ENCODE measurements at places on chromosomes 6 and 20. TPM values are rescaled to one million over a fixed set of nuclear protein-coding genes. Genes with fewer than 3 reads are reported as not detected.
A peak's percentile ranks its signal among the peaks of the same experiment; 100 is the strongest.

- H3K27me3 ChIP-seq = no peaks in the 10 kb centered on the region
- H3K4me3 ChIP-seq = no peak overlapping the region
- H3K27ac ChIP-seq = no peak overlapping the region
- no peaks in the 10 kb centered on the region for H3K4me1 ChIP-seq
Measured at GRCh38 chr6:82030761-82031503, 216.6 kb downstream of the IBTK start.

DNA sequence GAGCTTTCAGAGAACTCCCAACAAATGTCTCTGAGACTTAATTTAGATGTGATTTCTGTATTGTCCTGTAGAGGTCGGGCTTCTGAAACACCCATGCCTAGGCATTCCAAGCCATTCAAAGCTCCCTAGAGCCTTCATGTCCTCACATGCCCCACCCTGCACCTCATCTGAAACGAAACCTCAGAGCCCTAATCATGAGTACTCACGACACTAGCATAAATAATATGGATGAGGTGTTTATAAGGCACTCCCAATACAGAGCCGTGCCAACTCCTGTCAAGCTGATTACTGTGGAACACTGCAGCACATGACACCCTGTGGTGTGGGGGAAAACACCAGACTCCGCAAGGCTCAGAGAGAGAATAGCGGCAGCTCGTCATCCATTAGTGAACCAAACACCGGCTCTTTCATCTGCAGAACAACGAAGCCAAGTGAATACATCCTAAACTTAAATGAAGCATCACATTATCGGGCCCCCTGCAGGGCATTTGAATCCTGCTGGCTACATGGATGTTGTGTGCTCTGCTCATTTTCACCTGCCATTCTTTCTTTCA, 83.8 kb downstream of the FNDC1 start:
- no peak overlapping the region for H3K4me3 ChIP-seq
- H3K36me3 ChIP-seq = no peaks in the 10 kb centered on the region
- no peaks in the 10 kb centered on the region for H3K4me1 ChIP-seq
- no peak overlapping the region for H3K27ac ChIP-seq

NOTCH4 gene
- total RNA-seq = 0.70 TPM

MEP1A gene
- not detected for total RNA-seq

GRCh38 chr20:48092596-48093280, 307.5 kb upstream of the SULF2 start:
- no peak overlapping the region for H3K27ac ChIP-seq
- no peak for DNase-seq
- H3K36me3 ChIP-seq = no peaks in the 10 kb centered on the region
- no peak overlapping the region for H3K4me3 ChIP-seq
- H3K27me3 ChIP-seq = peaks cover 30% of the 10 kb centered on the region

- H3K4me1 ChIP-seq = peaks cover 4% of the 10 kb centered on the region
- no peaks in the 10 kb centered on the region for H3K27me3 ChIP-seq
- DNase-seq = no peak
- H3K27ac ChIP-seq = no peak overlapping the region
Measured at GRCh38 chr20:60297649-60298048, 339.4 kb downstream of the CDH26 start.

DNA sequence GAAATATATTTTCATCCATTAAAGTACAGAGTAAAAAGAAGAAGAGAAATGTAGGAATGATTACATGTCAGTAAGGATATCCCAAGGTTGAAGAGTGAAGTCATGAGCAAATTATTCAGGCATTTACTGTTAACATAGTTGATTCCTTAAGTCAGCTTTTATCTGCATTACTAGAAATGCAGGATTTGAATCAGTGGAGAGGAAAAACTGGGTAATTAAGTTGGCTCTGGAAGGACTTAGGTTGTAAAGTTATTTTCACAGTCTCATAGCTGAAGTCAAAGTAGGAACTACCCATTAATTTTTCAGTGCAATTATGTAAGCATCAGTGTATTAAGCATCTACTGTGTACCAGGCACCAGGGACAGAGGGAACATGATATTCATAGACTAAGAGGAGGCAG, 7.8 kb downstream of the NAA20 start:
- no peaks in the 10 kb centered on the region for H3K36me3 ChIP-seq
- H3K27me3 ChIP-seq = no peaks in the 10 kb centered on the region
- no peak for DNase-seq
- peaks cover 11% of the 10 kb centered on the region for H3K4me1 ChIP-seq
- no peak overlapping the region for H3K4me3 ChIP-seq

HRH3 gene
- not detected for total RNA-seq

TPD52L1 gene
- total RNA-seq = 0.70 TPM

DNA sequence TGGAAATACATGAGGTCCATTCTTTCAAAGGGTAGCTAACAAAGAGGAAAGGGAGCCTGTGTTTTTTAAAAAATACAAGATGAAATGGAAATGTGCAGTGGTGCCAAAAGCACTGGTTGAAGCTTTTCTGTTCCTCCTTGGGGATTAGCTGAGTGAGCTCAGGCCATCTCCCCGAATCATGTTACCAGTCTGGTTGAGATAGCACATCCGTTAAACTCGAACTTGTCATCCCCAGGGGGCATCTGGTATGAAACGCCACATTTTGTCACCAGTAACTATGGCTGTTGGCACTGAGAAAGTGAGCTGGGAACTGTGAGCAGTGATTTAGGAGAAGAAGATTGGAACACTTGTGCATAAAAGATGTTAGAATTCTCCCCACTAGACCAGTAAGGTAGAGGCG, 196.2 kb downstream of the SAMD5 start:
- no peak overlapping the region for H3K27ac ChIP-seq
- H3K36me3 ChIP-seq = no peaks in the 10 kb centered on the region
- no peak for DNase-seq
- H3K4me3 ChIP-seq = no peak overlapping the region

- no peak for DNase-seq
- H3K36me3 ChIP-seq = no peaks in the 10 kb centered on the region
- H3K4me1 ChIP-seq = no peaks in the 10 kb centered on the region
- H3K4me3 ChIP-seq = no peak overlapping the region
- H3K27me3 ChIP-seq = no peaks in the 10 kb centered on the region
Measured at GRCh38 chr6:56550301-56550700, 92.4 kb downstream of the DST start.

GRCh38 chr20:44287272-44288097, 23.5 kb downstream of the FITM2 start:
- H3K27me3 ChIP-seq = no peaks in the 10 kb centered on the region
- no peaks in the 10 kb centered on the region for H3K4me1 ChIP-seq
- H3K4me3 ChIP-seq = no peak overlapping the region
- peaks cover 4% of the 10 kb centered on the region for H3K36me3 ChIP-seq
- no peak for DNase-seq
- H3K27ac ChIP-seq = no peak overlapping the region

DNA sequence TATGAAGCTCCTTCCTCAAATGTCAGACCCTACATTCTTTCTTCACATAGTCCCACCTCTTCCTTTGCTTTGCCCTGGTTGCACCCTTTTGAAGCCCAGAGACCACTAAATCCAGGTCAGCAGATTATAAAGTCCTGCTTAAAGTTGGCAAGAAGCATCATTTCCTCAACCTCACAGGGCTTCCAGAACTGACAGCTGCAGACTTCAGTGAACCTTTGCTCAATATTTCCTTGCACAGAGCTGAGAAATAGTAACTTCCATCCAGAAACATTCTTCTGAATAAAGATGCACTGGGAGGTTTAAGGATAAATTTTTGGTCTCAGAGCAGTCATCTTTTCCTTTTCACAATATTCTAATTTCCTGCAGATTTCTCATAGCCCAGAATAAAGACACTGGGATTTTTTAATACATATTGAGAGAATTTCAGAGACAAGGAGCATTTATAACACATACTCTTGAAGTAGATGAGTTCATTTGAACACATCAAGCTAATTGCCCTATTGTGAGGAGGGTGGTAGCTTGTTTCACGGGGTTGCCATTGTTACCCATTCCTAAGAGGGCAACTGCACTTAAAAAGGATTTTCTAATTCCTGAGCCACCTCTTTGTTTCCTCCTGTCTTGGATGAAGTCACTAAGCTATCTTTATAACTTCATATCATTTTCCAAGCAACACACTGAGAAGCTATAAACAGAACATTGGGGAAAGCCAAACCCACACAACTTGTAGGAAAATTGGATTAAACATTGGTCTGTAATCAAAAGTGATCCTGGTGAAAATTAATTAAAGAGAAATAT, 150.2 kb upstream of the PLN start:
- no peak overlapping the region for H3K4me3 ChIP-seq
- no peaks in the 10 kb centered on the region for H3K4me1 ChIP-seq
- no peak overlapping the region for H3K27ac ChIP-seq
- no peaks in the 10 kb centered on the region for H3K36me3 ChIP-seq
- DNase-seq = no peak

DNA sequence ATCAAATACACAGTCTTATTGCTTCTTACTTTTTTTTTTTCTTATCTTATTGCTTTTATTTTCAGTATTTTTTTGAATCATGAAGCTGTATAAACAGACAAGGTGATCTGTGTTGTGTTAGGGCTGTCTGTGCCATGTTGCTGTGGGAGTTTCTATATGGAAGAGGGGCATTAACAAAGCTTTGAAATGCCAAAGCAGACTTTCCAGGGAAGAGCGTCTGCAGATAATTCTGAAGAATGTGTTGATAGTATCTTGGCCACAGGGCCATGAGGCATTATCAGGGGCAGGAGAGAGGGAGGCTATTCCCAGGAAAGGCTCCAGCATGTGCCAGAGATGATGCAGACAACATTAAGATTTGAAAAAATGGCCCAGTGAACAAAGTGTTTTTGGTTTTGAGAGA, 354.5 kb downstream of the UTRN start:
- no peaks in the 10 kb centered on the region for H3K27me3 ChIP-seq
- H3K4me1 ChIP-seq = no peaks in the 10 kb centered on the region
- no peaks in the 10 kb centered on the region for H3K36me3 ChIP-seq
- H3K27ac ChIP-seq = no peak overlapping the region

DNA sequence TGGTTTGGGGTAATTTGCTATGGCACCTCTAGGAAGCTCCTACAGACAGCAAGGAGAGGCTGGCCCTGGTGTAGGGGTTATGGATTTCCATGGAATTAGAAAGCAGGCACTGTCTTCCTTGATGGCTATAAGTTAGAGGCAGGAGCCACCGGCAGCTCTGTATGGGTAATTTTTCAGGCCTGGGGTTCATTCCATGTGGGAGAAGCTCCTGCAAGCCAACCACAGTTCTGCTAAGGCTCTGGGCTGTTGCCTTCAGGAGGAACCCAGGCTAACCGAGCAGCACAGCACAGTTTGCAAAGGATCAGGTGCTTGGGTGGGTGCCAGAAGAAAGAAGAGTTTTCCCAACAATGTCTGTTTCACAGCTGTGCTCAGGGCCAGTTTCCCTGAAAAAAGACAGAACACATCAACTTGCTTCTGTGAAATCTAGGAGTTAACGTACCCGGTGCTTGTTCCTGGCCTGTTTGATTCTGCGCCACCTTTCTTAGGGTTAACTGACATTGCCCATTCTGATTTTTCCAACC, 162.8 kb upstream of the MYLIP start:
- H3K27ac ChIP-seq = no peak overlapping the region
- no peaks in the 10 kb centered on the region for H3K36me3 ChIP-seq
- H3K27me3 ChIP-seq = no peaks in the 10 kb centered on the region
- DNase-seq = no peak

- peak overlapping the region; percentile 37 for H3K4me3 ChIP-seq
Measured at GRCh38 chr20:62643521-62644043, 1.3 kb downstream of the SLCO4A1 start.

DNA sequence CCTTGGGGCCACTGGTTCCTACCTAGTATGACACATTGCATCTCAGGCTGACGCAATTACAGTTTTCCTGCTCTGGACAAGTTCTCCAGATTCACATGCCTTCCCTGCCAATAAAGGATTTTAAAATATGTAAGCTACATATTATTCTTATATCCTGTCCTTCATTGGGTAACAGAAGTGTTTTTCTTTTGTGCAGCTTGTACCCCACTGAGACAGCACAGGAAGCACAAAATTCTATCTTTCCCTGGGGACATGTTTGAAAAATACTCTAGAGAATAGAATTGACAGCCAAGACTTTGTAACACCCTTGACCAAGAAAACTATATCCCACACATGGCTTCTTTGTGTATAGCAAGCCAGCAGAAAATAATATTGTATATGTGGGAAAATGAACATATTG, 456.8 kb downstream of the MAFB start:
- no peak for DNase-seq
- no peaks in the 10 kb centered on the region for H3K36me3 ChIP-seq
- no peaks in the 10 kb centered on the region for H3K27me3 ChIP-seq
- no peak overlapping the region for H3K27ac ChIP-seq
- no peaks in the 10 kb centered on the region for H3K4me1 ChIP-seq
- no peak overlapping the region for H3K4me3 ChIP-seq

RPS21 gene
- total RNA-seq = 3,290 TPM

- H3K4me3 ChIP-seq = no peak overlapping the region
- DNase-seq = no peak
- no peak overlapping the region for H3K27ac ChIP-seq
- no peaks in the 10 kb centered on the region for H3K36me3 ChIP-seq
Measured at GRCh38 chr6:169455470-169455869, 201.8 kb upstream of the THBS2 start.

NEU1 gene
- 15.9 TPM for total RNA-seq

PAK5 gene
- not detected for total RNA-seq

- no peaks in the 10 kb centered on the region for H3K27me3 ChIP-seq
- H3K36me3 ChIP-seq = no peaks in the 10 kb centered on the region
- H3K4me1 ChIP-seq = no peaks in the 10 kb centered on the region
- no peak overlapping the region for H3K27ac ChIP-seq
- DNase-seq = no peak
- H3K4me3 ChIP-seq = no peak overlapping the region
Measured at GRCh38 chr6:133286765-133287164, 45.6 kb downstream of the EYA4 start.

DNA sequence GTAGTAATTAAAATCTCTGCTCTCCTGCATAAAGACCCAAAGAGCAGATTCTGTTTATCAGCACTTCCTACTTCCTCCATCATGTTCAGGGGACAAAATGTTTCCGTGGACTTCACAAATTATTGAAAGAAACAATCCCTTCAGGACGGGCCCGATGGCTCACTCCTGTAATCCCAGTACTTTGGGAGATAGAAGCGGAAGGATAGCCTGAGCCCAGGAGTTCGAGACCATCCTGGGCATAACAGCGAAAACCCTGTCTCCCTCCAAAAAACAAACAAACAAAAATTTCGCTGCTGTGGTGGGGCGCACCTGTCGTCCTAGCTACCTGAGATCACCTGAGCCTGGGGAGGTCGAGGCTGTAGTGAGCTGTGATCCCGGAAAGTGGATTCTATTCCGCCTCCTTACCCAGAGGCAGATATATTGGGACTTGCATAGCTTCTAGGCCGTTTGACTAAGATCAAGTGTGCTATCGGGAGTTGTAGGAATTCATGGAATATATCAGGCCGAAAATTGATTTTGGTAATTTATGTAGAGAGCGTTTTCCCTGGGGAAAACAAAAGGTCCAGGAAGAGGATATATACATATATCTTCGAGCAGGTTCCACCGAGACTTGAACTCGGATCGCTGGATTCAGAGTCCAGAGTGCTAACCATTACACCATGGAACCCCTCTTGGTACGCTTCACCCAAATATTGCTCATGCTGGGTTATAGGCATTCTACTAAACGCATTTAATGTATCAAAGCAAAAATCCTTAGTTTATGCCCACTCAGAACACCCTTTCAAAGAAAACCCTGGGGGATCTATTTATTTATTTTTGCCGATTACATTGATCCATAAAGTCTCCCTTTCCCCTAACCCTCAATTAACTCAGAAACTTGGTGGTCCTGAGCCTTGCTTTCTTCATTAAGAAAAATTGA, 74.5 kb upstream of the ZNF184 start:
- H3K4me1 ChIP-seq = peaks cover 11% of the 10 kb centered on the region
- H3K27me3 ChIP-seq = peaks cover 57% of the 10 kb centered on the region
- no peak for DNase-seq
- H3K4me3 ChIP-seq = peak overlapping the region; percentile 44
- no peaks in the 10 kb centered on the region for H3K36me3 ChIP-seq
- H3K27ac ChIP-seq = no peak overlapping the region

GGT7 gene
- 31.5 TPM for total RNA-seq
